NCI-H1105 treated with DMSO at 0.1 percent for 48 hours (cell line): ENCODE measurements at places on chromosomes 16 and 17.

- DNase-seq: no peak
These were observed 22.7 kb downstream of the CHD9NB start for GRCh38 chr16:53029971-53030370.

GRCh38 chr17:33124871-33125551, 133.4 kb downstream of the SPACA3 start:
- no peak for DNase-seq

DNA sequence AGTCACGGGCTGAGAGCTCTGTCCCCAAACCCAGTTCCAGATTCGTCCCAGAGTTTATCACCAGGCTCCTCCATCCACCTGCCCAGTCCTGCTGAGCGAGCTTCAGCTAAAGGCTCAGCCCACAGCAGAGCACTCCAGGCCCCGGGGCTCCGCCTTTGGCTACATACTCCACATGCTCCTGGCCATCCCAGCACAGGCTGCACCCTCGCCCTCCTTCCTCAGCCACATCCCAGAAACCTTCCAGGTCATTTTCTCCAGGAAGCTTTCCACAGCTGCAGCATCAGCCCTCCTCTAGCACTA, 4.7 kb upstream of the CD2BP2 start:
- no peak for DNase-seq

- no peak for DNase-seq
These were observed 266.4 kb upstream of the RPL38 start for GRCh38 chr17:73936908-73937627.

DNA sequence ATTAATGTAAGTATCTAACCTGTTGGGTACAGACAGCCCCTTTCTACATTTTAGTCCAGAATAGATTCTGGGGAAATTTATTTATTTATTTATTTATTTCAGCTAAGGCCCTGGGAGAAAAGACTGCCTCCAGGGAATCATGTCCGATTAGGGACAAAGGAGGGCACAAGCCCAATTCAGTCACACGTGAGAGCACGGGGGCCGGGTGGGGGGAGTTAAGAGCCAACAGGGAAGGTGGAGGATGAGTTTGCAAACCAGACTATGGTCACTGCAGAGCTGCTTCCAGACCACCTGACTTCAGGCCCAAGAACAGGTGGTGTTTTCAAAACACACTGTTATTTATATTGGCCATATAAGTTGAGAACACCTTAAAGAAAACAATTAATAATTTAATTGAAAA, 1.6 kb upstream of the ZFHX3 start:
- no peak for DNase-seq

DNA sequence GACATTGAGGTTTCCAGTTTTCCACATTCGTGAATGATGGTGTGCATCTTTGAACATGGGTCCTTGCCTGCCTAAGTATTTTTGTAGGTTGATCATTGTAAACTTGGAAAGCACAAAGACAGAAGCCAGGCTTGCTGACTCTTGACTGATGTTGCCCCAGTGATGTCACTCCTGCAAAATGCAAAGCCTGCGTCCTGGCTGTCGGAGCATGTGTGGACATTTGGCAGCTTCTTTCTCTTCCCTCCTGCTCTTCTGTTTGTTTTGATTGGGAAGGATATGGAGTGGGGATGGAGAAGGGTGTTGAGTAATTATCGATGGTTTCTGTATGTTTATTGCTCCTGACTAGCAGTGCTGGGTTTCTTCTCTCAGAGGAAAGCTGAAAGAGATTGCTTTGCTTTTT, 3.2 kb downstream of the NDE1 start:
- DNase-seq: no peak

- DNase-seq: no peak
These were observed 19.3 kb upstream of the ITGA3 start for GRCh38 chr17:50036455-50037261.

DNA sequence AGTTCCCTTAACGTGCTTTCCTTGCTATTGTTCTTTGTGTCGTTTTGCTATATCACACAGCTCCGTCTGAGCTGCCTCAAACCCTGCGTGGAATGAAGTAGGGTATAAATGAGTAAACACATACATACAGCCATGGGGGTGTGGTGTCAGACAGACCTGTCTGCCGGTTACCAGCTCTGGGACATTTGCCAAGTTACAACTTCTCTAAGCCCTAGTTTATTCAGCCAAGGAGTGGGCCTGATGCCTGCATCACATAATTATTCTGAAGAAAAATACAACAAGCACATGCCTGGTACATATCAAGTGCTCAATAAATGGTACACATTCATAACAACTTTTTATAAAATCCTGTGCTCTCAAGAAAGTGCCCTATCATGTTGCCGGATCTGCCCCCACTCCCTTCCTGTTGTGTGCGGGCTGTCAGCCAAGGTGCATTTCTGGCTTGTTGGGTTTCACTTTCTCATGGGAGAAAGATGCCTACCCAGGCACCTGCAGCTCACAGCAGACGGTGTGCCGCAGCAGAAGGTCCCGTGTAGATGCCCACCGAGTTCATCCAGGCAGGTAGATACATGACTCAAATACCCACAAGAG, 30.5 kb downstream of the SMPD3 start:
- DNase-seq: peak; percentile 54

DNA sequence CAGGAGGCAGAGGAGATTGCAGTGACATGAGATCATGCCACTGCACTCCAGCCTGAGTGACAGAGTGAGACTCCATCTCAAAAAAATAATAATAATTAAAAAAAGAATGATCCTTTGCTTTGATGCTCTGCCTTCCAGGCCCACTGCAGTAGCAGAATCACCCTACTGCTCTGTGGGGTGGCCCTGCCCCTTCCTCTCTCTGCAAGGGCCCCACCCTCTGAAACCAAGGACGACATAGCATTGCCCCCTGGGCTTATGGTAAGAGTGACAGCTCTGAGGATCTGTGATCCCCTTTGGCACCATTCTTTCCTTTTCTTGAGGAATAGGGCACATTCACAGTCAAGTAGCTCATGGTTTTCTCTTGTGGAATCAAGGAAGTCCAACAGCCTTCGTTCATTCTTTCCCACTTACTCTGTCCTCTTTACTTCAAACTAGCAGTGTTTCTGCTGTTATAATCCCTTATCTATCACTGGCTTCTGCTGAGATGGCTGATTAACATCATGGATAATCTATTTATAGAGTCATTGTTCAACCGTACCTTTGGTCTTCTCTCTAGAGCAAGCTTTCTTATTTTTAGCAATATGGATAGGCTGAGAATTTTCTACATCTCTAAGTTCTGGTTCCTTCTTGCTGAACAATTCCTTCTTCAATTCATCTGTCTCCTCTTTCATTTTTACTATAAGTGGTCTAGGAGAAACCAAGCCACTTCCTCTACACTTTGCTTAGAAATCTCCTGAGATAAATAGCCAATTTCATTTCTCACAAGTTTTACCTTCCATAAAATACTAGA, 14.1 kb downstream of the RAD51C start:
- DNase-seq: no peak

DNA sequence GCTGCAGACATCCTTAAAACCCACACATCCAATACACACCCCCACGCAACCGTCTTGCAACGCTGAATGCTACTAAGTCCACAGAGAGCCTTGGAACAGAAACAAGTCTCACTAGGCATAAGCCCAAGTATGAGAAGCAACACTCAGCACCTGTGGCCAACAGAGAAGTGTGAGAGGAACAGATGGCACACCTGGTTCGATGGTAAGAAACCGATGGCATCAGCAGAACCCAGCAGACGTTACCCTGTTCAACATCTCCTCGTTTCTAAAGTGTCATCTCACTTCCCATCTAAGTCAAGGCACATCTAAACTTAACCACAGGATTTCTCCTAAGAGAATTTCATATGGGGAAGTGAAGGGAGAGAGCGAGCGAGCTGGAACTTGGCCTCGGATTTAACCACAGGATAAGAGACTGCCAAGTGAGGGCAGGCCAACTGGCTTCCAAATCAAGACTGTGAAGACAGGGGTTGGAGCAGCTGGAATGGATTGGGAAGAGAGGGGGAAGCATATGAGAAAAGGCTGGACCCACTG, 41.0 kb downstream of the NXPH3 start:
- DNase-seq: no peak

DNA sequence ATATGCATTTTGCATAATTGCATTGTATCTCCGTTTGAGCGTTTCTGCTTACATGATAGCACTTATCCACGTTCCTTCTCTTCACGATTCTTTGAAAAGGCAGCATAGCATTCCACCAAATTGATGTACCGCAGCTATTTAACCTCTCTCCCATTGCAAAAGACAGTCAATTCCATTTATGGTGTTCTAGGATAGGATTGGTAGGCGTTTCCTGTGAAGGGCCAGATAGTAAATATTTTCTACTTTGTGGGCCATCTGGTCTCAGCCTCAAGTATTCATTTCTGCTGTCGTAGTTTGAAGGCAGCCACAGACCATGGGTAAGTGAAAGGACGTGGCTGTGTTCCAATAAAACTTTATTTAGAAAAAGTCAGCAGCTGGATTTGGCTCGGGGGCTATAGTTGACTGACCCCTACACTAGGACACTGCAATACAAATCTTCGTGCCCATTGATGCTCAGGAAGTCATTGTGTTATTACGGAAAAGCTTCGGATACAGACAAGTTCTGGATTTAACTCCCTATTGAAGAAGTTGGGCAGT, 10.1 kb downstream of the SNX29 start:
- DNase-seq: no peak

DNA sequence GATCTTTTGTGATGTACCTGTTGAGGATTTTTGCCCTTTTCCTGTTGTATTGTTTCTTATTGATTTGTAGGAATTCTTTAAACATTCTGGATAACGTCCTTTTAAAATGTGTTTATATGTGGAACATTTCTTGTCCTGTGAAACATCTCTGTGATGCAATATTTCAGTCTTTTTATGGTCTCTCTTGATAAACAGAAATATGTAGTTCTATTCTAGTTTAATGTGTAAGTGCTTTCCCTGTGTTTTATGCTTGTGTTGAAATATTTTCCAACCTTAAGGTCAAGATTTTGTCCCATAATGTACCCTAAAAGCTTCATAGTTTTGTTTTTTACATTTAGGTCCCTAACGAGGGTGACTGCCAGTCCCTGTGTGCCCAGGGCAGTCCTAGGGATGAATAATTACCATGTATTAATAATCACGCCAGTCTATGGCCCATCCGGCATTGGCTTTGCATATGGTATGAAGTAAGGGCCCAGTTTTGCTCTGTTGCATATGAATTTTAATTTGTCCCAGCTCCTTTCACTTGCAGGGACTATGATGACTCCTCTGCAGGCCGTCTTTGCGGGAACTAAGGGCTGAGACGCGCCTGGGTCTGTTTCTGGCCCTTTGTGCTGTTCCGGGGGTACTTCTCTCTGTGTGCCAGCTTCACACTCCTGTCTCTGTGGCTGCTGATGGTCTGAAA, 44.2 kb downstream of the RPTOR start:
- no peak for DNase-seq

DNA sequence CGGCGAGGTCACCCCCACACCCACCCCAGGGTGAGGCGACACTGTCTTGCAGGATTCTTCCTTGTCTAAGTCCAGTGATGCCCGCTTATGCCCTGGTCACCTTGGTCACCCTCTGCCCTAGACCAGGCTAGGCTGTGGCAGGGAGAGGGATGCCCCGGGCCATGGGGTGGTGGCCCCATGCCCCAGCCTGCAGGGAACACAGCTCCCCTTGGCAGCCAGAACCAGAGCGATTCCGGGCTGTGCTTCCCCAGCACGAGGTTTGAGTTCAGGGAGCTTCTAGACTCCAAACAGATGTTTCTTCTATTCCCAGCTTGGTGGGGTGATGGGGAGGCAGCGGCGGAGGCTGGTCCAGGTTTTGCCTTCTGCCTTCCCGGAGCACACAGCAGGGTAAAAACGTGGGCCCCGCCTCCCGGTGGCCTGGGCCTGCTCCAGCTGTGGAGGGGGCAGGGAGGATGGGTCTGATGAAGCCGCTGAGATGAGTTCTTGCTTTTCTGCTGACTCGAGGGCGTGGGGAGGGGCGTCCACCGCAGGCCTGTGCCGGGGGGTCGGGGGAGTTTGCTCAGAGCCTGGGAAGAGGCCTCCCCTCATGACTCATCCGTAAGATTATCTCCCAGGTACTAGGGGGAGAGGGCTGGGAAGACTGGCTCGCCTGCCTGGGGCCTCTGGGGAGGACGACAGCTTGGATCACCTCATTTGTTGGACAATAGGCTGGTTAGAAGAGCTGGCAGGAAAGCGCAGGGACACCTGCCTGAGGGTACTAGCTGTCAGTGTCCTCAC, 15.4 kb downstream of the SMTNL2 start:
- DNase-seq: no peak

- DNase-seq: no peak
These were observed 278.4 kb upstream of the FOXF1 start for GRCh38 chr16:86231996-86232350.

DNA sequence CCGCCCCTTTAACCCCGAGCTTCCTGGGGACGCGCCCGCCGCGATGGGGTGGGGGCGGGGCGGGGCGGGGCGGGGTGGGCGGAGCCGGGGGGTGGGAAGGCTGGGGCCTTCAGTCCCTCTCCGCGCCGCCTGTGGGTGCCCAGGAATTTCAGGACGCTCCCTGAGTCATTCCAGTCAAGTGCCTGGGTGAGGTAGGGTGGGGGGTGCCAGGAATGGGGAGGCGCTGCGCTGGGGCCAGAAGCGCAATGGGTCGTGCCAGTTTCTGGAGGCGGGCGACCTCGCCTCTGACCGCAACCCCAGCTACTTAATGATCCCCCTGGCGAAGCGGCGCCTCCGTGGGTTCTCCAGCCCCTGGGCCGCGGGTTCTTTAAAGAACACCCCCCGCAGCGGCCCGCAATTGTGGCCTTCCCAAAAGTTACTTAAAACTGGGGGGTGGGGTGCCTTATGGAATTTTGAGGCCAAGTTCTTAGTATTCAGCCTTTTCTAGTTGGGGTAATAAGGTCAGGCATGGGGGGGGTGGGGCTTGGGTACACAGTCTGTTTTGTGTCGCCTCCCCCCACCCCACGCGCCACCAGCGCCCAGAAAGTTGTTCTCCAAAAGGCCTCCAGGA, 826 bp upstream of the GSE1 start:
- DNase-seq: peak; percentile 31

- no peak for DNase-seq
These were observed 43.9 kb downstream of the KLHDC4 start for GRCh38 chr16:87721622-87722585.

DNA sequence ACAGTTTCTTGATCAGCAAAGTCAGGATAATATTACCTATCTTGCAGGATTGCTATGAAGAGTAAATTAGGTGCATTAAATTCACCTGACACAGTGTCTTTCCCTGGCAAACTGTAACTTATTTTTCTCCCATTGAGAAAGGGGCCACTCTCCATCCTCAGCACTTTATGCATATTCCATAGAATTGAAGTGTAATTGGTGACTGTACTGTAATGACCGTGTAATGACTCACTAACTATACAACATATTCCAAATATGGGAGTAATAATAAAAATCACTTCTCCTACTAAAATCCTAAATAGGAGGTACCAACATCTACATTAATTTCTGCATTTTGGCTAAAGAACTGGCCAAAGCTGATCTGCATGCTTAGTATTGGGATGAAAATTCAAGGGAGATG, 141.9 kb upstream of the NOG start:
- no peak for DNase-seq

DNA sequence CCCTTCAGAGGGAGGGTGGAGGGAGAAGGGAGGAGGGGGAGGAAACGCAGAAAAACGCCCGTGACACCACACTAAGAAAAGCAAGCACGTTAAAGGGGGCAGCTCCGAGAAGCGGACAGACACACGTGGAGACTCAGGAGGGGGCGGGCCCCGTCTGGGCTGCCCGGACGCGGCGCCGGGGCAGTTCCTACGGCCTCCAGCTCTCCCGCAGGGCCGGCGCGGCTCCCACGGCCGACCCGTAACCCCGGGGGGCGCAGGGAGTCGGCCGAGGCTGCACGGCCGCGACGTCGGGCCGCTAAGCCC, 362 bp downstream of the KLHDC4 start:
- peak; percentile 0 for DNase-seq

GRCh38 chr16:4883501-4883900, 36.2 kb downstream of the UBN1 start:
- no peak for DNase-seq
